Naive thymus-derived CD4-positive, alpha-beta T cell (primary cell): ENCODE measurements at places on chromosomes 12 and 14.

GRCh38 chr12:12460935-12461922 lies 101.4 kb downstream of the DUSP16 start:
- no peaks in the 10 kb centered on the region for H3K27me3 ChIP-seq
- no peak overlapping the region for H3K4me3 ChIP-seq
- peaks cover 17% of the 10 kb centered on the region for H3K4me1 ChIP-seq
- DNase-seq: no peak
- H3K36me3 ChIP-seq: no peaks in the 10 kb centered on the region

DNA sequence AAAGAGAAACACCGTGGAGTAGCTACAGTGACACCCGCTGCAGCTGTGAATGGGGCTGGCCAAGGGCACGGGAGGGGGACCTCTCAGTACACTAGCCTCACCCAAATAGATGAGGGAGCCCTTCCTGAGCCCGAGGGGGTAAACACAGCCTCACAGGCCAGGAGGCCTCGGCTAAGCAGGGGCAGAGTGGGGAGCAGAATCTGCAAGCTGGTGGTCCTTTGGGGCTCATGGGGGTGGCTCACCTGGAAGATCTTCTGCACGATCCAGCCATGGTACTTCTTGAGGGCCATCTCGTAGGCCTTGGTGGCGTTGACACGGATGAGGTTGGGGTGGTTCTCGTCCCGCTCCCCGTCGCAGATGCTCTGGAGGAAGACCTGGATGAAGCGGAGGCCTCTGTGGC lies 22.2 kb upstream of the TRPV4 start:
- peaks cover 10% of the 10 kb centered on the region for H3K36me3 ChIP-seq
- DNase-seq: no peak
- H3K27me3 ChIP-seq: no peaks in the 10 kb centered on the region

GRCh38 chr12:124548854-124549378 lies 18.5 kb downstream of the NCOR2 start:
- H3K27me3 ChIP-seq: no peaks in the 10 kb centered on the region
- H3K27ac ChIP-seq: no peak overlapping the region
- no peaks in the 10 kb centered on the region for H3K36me3 ChIP-seq
- no peak for DNase-seq

DNA sequence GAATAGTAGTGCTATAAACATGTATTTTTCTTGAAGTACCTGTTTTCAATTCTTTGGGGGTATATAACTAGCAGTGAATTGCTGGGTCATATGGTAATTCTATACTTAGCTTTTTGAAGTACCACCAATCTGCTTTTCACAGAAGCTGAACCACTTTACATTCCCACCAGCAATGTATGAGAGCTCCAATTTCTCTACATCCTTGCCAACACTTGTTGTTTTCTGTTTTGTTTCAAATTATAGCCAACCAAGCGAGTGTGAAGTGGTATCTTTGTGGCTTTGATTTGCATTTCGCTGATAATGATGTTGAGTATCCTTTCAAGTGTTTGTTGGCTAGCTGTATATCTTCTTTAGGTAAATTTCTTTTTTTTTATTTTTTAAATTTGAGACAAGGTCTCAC lies 95.7 kb downstream of the PAPLN start:
- no peak overlapping the region for H3K4me3 ChIP-seq
- no peak overlapping the region for H3K27ac ChIP-seq
- DNase-seq: no peak
- no peaks in the 10 kb centered on the region for H3K4me1 ChIP-seq

GRCh38 chr14:59482541-59483331 lies 1.5 kb downstream of the L3HYPDH start:
- peaks cover 20% of the 10 kb centered on the region for H3K4me1 ChIP-seq
- peaks cover 11% of the 10 kb centered on the region for H3K36me3 ChIP-seq
- peak overlapping the region; percentile 84 for H3K27ac ChIP-seq
- no peak for DNase-seq

DNA sequence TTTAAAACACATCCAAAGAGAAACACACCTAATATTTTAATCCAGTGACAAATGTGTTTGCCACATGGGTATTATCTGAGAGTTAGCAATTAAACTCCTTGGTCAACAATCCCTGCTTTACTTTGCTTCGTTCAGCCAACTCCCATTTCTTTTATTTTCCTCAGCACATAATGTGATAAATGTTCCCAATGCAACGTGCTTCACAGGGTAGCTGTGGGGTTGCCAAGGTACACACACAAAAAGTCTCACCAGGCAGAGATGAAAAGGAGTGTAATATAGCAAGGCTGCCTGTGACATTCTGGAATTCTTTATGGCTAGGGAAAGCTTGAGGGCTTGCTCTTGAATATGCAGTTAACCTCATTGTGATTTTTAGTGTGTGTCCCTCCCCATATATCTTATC lies 208.0 kb upstream of the DIO2 start:
- H3K4me3 ChIP-seq: no peak overlapping the region
- no peak for DNase-seq
- no peaks in the 10 kb centered on the region for H3K36me3 ChIP-seq
- no peaks in the 10 kb centered on the region for H3K27me3 ChIP-seq
- H3K4me1 ChIP-seq: no peaks in the 10 kb centered on the region

- no peak overlapping the region for H3K27ac ChIP-seq
- H3K27me3 ChIP-seq: no peaks in the 10 kb centered on the region
- peaks cover 23% of the 10 kb centered on the region for H3K36me3 ChIP-seq
- no peak for DNase-seq
- H3K4me1 ChIP-seq: no peaks in the 10 kb centered on the region
These were observed 15.6 kb downstream of the OTUB2 start for GRCh38 chr14:94041551-94042346.

- peak overlapping the region; percentile 84 for H3K4me3 ChIP-seq
- no peaks in the 10 kb centered on the region for H3K27me3 ChIP-seq
- H3K36me3 ChIP-seq: no peaks in the 10 kb centered on the region
- peak; percentile 72 for DNase-seq
- peak overlapping the region; percentile 95 for H3K27ac ChIP-seq
These were observed 1.1 kb upstream of the ACTR6 start for GRCh38 chr12:100199347-100200149.

DNA sequence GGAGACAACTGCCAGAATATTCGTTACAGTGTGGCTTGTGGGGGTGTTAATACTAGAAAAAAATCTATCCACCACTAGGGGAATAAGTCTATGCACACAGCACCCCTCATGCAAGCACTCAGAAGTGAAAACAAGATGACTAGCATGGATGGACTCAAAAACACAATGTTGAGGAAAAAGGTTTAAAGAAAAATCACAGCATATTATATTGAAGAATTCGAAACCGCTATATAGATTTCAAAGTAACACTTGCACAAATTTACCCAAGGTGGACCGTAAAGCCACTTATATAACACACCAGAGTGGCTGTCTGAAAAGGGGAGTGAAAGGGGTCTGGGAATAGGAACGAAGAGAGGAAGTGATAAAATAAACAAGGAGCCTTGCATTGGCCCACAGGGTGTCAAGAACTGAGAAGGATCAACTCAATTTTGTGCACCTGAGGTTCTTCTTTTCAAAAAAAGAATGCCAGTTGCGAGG lies 544 bp downstream of the ABCD4 start:
- H3K36me3 ChIP-seq: peaks cover 27% of the 10 kb centered on the region
- H3K27ac ChIP-seq: peak overlapping the region; percentile 77
- peak overlapping the region; percentile 87 for H3K4me3 ChIP-seq
- DNase-seq: peak; percentile 52
- no peaks in the 10 kb centered on the region for H3K27me3 ChIP-seq

DNA sequence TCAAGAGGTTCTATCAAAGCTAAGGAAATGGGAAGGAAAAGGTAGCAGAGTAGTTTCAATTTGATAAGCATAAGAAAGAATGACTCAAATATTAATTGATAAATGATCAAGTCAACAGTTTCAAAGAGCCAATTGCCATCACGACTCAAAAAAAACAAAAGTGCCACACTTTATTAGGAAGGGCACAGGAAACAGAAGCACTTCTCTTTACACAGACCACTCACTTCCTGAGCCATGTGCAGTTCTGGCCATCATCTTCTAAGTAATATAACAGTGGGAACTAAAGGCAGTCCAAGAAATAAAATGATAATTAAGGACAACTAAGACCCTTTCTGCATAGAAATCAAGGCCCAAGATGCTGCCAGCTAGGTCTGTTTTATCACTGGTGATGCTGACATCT lies 13.2 kb downstream of the TM7SF3 start:
- H3K4me3 ChIP-seq: no peak overlapping the region
- no peaks in the 10 kb centered on the region for H3K36me3 ChIP-seq

- no peaks in the 10 kb centered on the region for H3K36me3 ChIP-seq
- no peaks in the 10 kb centered on the region for H3K4me1 ChIP-seq
- no peak overlapping the region for H3K27ac ChIP-seq
- H3K4me3 ChIP-seq: no peak overlapping the region
- no peak for DNase-seq
These were observed 7.5 kb upstream of the SAV1 start for GRCh38 chr14:50675597-50675996.

DNA sequence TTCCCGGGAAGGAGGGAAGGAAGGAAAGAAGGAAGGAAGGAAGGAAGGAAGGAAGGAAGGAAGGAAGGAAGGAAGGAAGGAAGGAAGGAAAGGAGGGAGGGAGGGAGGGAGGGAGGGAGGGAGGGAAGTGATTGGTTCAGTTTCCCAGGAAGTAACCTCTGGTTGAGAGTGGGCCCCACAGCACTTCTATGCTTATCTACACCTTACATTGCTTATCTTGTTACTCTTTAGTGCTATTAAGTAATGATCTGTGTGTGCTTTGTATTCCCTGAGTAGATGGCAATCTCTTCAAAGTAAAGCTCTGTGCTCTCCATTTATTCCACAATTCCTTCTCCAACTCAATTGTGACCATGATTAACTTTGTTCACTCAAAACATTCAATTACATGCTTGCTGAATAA lies 74.6 kb downstream of the SLC38A4 start:
- DNase-seq: no peak
- no peak overlapping the region for H3K27ac ChIP-seq
- no peaks in the 10 kb centered on the region for H3K4me1 ChIP-seq

DNA sequence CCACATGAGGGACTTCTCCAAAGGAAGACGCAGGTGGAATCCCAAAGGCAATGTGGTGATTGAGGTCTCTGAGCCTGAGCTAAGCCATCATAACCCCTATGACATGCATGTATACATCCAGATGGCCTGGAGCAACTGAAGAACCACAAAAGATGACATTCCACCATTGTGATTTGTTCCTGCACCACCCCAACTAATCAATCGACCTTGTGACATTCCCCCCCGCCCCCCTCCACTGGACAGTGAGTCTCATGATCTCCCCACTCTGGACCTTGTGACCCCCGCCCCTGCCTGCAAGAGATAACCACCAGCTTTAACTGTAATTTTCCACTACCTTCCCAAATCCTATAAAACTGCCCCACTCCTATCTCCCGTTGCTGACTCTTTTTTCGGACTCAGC lies 87.9 kb downstream of the VCPKMT start:
- H3K36me3 ChIP-seq: no peaks in the 10 kb centered on the region
- no peaks in the 10 kb centered on the region for H3K4me1 ChIP-seq
- no peak for DNase-seq
- H3K27ac ChIP-seq: no peak overlapping the region
- no peaks in the 10 kb centered on the region for H3K27me3 ChIP-seq

GRCh38 chr14:35531960-35532747 lies 1.8 kb upstream of the INSM2 start:
- DNase-seq: no peak
- H3K27me3 ChIP-seq: peaks cover 3% of the 10 kb centered on the region
- no peak overlapping the region for H3K27ac ChIP-seq
- H3K4me3 ChIP-seq: no peak overlapping the region
- no peaks in the 10 kb centered on the region for H3K36me3 ChIP-seq
- H3K4me1 ChIP-seq: no peaks in the 10 kb centered on the region

- H3K4me1 ChIP-seq: no peaks in the 10 kb centered on the region
These were observed 964 bp upstream of the SERPINA4 start for GRCh38 chr14:94560291-94560665.

GRCh38 chr14:35073486-35073885 lies 27.4 kb downstream of the FAM177A1 start:
- H3K27me3 ChIP-seq: no peaks in the 10 kb centered on the region
- no peak overlapping the region for H3K27ac ChIP-seq
- no peak overlapping the region for H3K4me3 ChIP-seq
- DNase-seq: no peak
- no peaks in the 10 kb centered on the region for H3K4me1 ChIP-seq
- no peaks in the 10 kb centered on the region for H3K36me3 ChIP-seq

- H3K27me3 ChIP-seq: no peaks in the 10 kb centered on the region
- no peak overlapping the region for H3K27ac ChIP-seq
- no peak for DNase-seq
- H3K4me1 ChIP-seq: no peaks in the 10 kb centered on the region
- H3K4me3 ChIP-seq: no peak overlapping the region
- H3K36me3 ChIP-seq: no peaks in the 10 kb centered on the region
These were observed 217.2 kb downstream of the C12orf50 start for GRCh38 chr12:87812030-87812429.

GRCh38 chr12:26403601-26404000 lies 208.2 kb downstream of the SSPN start:
- no peaks in the 10 kb centered on the region for H3K36me3 ChIP-seq
- no peak overlapping the region for H3K4me3 ChIP-seq
- DNase-seq: no peak
- H3K27ac ChIP-seq: no peak overlapping the region
- no peaks in the 10 kb centered on the region for H3K4me1 ChIP-seq

GRCh38 chr14:90788031-90788430 lies 28.2 kb downstream of the TTC7B start:
- H3K27me3 ChIP-seq: no peaks in the 10 kb centered on the region
- no peaks in the 10 kb centered on the region for H3K4me1 ChIP-seq
- H3K36me3 ChIP-seq: no peaks in the 10 kb centered on the region
- H3K4me3 ChIP-seq: no peak overlapping the region
- H3K27ac ChIP-seq: no peak overlapping the region

GRCh38 chr12:85530456-85530855 lies 250.4 kb downstream of the ALX1 start:
- no peaks in the 10 kb centered on the region for H3K36me3 ChIP-seq
- H3K27ac ChIP-seq: no peak overlapping the region
- H3K27me3 ChIP-seq: no peaks in the 10 kb centered on the region

DNA sequence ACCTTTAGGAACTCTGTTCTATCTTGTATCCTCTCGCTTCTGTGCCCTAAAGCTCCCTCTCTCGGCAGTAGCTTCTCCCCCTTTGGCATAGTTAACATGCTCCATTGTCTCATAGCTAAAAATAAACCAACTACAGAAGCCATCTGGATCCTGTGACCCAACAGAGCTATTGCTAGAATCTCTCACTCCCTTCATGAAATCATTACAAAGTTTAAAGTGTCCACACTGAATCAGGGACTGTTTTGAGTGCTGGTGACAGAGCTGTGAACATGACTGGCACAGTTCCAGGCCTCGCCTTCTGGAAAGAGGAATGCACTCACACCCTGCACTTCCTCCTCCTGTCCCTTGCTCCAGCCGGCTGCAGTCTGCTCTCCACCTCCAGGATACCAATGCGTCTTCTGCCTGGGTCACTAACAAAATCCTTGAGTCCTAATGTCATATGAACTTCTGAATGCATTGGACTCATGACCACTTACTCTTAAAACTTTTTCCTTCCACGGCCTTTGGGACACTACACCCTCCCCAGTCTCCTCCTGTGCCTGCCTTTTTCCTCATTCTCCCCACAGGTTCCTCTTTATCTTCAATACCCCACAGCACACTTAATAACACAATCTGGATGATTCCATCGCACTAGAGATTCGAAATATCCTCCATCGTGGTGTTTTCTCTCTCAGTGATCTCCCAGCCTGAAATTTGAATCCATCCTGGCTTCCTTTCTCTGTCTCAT lies 13.2 kb downstream of the PLBD1 start:
- no peak overlapping the region for H3K4me3 ChIP-seq
- no peaks in the 10 kb centered on the region for H3K36me3 ChIP-seq
- DNase-seq: no peak
- no peak overlapping the region for H3K27ac ChIP-seq
- no peaks in the 10 kb centered on the region for H3K4me1 ChIP-seq
